ENCODE measurements at places on chromosomes 4 and X. TPM values are rescaled to one million over a fixed set of nuclear protein-coding genes. Genes with fewer than 3 reads are reported as not detected.

NEIL3 gene
- total RNA-seq, result 3.7 TPM

GABRB1 gene
- 1.4 TPM for total RNA-seq

KLHL13 gene
- 0.82 TPM for total RNA-seq

HPGD gene
- 2.7 TPM for total RNA-seq

GATA1 gene
- not detected for total RNA-seq

F8 gene
- total RNA-seq, result 6.4 TPM

PNMA5 gene
- not detected for total RNA-seq
